ENCODE measurements at places on chromosomes 7 and 10. TPM values are rescaled to one million over a fixed set of nuclear protein-coding genes. Genes with fewer than 3 reads are reported as not detected.

GRCh38 chr7:134710511-134710853, 63.8 kb downstream of the BPGM start:
- peak overlapping the region; percentile 97 for H3K27ac ChIP-seq
- H3K27me3 ChIP-seq: no peaks in the 10 kb centered on the region
- DNase-seq: peak; percentile 49
- H3K36me3 ChIP-seq: peaks cover 5% of the 10 kb centered on the region
- H3K4me3 ChIP-seq: peak overlapping the region; percentile 78

DNA sequence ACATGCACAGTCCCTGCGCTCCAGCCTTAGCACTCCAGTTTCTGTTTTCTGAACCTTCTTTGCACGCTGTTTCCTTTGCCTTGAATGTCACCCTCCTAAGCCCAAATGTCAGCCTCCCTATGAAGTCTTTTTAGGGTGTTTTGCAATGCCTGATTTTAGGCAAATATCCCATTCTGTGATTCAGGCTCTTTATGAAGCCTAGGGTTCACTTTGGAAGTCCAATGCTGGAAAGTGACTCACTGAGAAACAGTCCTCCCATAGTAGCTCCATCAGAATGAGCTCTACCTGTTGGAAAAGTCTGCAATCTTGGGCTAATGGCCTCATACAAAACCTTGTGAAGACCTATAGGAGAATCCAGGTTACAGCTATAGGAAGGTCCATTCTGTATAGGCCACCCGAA, 5.3 kb downstream of the LAMB4 start:
- no peak overlapping the region for H3K27ac ChIP-seq
- H3K4me1 ChIP-seq: peaks cover 4% of the 10 kb centered on the region
- H3K36me3 ChIP-seq: no peaks in the 10 kb centered on the region
- no peak for DNase-seq
- no peaks in the 10 kb centered on the region for H3K27me3 ChIP-seq

DNA sequence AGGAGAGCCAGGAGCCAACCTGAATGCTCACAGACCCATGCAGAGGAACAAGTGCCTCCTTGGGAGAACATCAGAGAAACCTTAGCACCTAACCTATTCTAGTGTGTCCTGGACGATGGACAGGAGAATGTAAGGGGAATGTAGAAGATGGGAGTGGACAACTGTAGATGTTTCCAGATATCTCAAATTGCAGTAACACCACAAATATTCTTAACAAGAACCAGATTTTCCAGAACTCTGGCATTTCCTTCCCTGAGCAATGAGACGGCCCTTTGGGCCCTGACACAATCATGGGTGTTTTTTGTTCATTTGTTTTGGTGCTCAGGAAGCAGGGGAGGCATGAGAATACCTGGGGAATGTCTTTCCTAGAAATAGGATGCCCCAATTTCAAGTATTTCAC, 196.1 kb upstream of the PRSS1 start:
- H3K27me3 ChIP-seq: no peaks in the 10 kb centered on the region
- H3K4me1 ChIP-seq: peaks cover 5% of the 10 kb centered on the region
- no peaks in the 10 kb centered on the region for H3K36me3 ChIP-seq
- no peak overlapping the region for H3K4me3 ChIP-seq
- H3K27ac ChIP-seq: no peak overlapping the region

The MINPP1 gene
- total RNA-seq: 8.3 TPM

The ASCC1 gene
- 68.9 TPM for total RNA-seq

All from activated CD4-positive, alpha-beta T cell treated with anti-CD3 and anti-CD28 coated beads for 36 hours (primary cell).